Kidney epithelial cell (primary cell): ENCODE measurements at places on chromosomes 4 and X. TPM values are rescaled to one million over a fixed set of nuclear protein-coding genes. Genes with fewer than 3 reads are reported as not detected.

The CT45A10 gene
- not detected in 2 replicates for total RNA-seq

DNA sequence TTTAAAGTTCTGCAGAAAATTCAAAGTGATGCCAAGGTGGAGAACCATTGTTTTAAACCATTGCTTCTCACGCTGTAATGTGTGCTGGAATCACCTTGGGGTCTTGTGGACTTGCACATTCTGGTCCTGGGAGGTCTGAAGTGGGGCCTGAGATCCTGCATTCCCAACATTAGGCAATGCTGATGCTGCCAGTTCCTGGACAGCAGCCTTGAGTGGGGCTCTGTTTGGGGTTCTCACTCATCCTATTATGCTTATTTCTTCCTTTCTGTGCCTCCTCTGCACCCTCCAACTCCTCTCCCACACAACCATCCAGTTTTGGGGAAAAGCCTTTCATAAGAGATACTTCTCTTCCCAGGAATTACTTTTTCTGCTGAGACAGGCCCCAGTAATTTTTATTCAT lies 44.2 kb upstream of the RASSF6 start:
- no peak for DNase-seq

The KIT gene
- 0.34 and 1.7 TPM in 2 replicates for total RNA-seq

GRCh38 chr4:4356106-4357041 lies 30.5 kb upstream of the NSG1 start:
- DNase-seq = no peak

GRCh38 chr4:96312046-96312685 lies 472.3 kb downstream of the PDHA2 start:
- DNase-seq = no peak
